NCI-H460 (cell line): ENCODE measurements at places on chromosomes 11 and 22.

DNA sequence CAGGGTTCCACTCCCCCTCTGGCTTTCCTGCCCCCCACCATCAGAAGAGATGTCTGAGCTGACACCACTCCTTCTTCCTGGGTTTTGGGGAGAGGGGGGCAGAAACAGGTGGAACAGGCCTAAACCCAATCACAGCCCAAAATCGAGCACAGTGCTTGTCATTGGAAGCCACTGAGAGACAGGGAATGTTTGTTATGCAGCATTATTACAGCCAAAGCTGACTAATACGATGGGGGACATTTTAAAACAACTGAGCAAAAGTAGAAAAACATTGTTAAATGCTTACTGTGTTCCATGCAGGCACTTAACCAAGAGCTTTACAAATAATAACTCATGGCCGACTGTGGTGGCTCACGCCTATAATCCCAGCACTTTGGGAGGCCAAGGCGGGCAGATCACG lies 32.5 kb upstream of the RTL6 start:
- no peak for DNase-seq

DNA sequence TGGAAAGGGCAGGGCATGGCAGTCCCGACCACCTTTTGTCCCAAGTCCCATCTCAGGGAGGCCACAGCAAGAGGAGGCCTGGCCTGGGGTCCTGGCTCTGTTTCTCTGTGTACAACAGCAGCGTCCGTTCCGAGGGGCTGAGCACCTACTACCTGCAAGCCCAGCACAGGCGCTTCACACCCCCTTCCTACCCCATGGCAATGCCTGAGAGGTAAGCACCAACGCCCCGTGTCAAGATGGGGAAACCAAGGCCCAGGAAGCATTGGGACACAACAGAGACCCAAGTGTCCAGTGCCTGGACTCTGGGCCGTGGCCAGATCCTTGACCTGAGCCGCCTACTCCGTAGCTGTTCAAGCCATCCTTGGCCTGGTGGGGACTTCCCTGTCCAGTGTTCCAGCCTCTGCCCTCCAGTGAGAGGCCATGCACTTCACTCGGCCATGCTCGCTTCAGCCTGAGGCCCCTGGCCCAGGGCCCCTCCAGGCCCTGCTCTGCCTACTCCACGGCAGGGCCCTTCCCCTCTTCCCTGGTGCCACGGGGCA lies 14.3 kb upstream of the TCF20 start:
- DNase-seq: no peak

DNA sequence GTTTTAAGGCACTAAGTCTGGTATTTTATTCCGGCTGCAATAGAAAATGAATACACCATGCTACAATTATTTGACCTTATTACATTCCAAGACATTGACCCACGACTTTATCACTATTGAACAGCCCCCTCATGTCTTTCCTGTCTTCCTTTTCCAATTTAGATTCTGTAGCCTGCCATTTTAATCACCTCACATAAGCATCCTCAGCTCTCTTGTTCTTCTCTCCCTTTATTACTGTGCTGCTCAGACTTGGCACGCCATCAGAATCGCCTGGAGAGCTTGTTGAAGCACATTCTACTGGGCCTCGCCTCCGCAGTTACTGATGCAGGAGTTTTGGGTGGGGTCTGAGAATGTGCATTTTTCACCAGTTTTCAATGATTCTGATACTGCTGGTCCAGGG lies 38.7 kb upstream of the SWAP70 start:
- DNase-seq: no peak

DNA sequence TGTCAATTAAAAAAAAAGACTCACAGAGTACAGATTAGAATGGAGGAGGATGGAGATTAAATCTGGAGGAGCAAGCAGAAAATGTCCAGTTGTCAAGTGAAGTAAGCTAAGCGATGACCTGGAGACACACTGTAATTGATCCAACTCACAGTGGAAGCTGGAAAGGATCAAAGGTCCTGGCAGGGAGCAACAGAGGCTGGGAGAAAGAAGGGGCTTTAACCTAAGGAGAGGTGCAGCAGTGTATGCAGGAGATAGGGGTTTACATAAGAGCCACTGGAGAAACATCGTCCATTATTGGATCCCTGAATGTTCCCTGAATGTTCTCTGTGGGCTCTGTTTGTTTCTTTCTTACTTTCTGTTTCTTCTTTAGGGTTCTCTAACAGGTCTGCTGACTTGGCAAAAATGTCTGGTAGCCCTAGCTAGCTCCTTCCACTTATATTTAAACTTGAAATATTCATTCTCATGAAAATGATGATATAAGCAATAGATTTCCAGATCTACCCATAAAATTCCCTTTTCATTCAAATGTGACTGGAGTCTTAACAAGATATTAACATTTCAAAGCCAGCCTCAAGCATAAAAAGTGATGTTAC lies 30.1 kb upstream of the CAT start:
- DNase-seq: no peak

DNA sequence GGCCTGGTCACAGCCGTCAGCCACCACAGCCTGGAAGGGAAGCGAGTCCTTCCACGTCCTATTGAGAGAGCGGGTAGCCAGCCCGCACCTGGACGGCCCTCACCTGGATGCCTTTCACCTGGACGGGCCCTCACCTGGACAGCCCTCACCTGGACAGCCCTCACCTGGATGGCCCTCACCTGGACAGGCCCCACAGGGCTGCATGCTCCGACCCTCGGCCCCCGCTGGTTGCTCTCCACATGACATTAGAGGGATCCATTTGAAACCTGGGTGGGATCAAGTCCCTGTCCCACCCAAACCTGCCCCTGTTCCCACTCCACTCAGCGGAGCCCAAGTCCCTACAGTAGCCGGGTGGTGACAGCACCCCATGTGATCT lies 3.7 kb downstream of the C1QTNF6 start:
- DNase-seq: no peak

- no peak for DNase-seq
These were observed 475 bp upstream of the AIP start for GRCh38 chr11:67482275-67482826.

DNA sequence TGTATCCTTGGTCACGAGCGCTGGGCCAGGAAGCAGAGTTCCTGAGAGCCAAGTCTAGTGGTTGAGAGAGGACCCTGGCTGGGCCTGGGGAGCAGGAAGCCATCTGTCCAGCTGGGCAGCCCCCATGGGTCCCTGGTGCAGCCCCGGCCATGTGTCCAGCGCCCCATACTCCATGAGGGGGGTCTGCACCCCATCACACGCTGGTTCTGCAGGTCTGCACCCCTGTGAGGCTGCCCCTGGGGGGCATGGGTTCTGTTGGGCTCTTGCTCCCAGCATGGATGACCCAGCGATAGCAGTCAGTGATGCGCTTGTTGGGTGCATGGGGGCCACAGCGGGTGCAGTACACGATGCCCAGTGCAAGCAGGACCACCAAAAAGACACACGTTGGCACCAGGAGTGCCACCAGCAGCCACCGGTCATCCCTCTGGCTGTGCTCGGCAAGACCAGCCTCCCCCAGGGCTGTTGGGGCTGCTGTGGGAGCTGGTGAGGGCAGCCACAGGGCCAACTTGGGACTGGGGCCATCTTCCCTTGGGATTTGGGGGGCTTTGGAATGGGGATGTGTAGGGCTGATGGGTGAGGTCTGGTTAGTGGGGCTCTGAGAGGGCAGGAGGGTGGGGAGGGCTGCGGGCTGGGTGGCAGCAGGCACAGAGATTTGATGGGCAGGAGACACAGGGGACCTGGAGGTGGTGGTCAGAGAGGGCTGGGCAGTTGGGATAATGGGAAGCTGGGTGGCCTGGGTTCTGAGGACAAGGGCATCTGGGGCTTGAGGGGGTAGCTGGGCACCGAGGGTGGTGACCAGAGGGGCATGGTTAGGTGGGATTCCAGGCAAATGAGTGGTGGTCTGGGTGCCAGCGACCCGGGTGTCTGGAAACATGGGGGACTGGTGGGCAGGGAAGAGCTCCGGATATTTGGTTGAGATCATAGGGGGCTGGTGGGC lies 2.0 kb downstream of the CD248 start:
- no peak for DNase-seq

GRCh38 chr22:39017596-39018365 lies 3.1 kb upstream of the APOBEC3D start:
- DNase-seq: no peak

- DNase-seq: no peak
These were observed 20.6 kb upstream of the TLCD5 start for GRCh38 chr11:120304526-120304925.

DNA sequence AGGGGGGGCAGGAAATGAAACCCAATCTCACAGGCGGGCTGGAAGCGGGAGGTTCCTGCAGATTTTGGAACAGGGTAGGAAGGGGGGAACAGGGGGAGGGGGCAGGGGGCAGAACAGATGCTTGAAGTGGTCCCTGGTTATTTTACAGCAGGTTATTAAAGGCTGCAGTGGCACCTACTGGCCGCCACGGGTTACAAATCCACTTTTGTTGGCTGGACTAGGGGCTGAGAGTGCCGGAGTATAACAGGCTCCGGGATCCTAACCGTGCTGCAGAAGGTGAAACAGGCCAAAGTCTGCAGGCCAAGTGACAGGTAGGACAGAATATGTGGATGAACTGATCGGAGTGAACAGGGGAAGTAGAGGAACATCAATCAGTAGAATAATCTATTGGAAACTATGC lies 2.5 kb downstream of the ROBO3 start:
- peak; percentile 11 for DNase-seq

DNA sequence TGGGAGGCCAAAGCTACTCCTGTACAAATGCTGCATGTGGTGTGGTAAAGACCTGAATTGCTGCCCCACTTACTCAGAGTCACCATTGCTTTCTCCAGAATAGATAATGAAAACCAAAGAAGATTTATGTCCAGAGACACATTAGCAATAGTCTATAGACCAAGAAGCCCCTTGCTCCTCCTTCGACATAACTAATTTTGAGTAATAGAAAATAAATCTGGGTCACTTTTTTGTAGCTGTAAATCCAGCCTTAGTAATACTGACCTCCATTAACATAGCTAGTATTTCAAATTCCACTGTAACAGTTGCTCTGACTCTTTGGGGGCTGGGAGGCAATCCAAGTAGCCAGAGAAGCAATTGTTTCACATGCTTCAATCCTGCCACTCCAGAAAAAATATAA lies 145.9 kb downstream of the MAML2 start:
- DNase-seq: no peak

DNA sequence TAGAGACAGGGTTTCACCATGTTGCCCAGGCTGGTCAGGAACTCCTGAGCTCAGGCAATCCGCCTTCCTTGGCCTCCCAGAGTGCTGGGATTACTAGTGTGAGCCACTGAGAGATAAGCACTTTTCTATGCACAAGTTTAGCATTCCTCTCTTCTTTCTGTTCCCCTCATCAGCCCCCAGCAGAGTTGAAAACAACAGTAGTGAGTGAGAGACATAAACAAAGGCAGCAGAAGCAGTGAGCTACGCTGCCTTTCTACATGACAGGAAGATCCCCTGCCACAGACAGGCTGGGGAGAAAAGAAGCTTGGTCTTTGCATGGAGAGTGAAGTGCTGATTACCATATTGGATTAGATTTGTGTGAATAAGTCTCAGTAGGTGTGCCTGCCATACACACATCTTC lies 392.0 kb upstream of the KIRREL3 start:
- no peak for DNase-seq

GRCh38 chr11:33741806-33742205 lies 5.6 kb upstream of the CD59 start:
- no peak for DNase-seq

GRCh38 chr11:10796191-10796590 lies 12.5 kb downstream of the EIF4G2 start:
- no peak for DNase-seq

DNA sequence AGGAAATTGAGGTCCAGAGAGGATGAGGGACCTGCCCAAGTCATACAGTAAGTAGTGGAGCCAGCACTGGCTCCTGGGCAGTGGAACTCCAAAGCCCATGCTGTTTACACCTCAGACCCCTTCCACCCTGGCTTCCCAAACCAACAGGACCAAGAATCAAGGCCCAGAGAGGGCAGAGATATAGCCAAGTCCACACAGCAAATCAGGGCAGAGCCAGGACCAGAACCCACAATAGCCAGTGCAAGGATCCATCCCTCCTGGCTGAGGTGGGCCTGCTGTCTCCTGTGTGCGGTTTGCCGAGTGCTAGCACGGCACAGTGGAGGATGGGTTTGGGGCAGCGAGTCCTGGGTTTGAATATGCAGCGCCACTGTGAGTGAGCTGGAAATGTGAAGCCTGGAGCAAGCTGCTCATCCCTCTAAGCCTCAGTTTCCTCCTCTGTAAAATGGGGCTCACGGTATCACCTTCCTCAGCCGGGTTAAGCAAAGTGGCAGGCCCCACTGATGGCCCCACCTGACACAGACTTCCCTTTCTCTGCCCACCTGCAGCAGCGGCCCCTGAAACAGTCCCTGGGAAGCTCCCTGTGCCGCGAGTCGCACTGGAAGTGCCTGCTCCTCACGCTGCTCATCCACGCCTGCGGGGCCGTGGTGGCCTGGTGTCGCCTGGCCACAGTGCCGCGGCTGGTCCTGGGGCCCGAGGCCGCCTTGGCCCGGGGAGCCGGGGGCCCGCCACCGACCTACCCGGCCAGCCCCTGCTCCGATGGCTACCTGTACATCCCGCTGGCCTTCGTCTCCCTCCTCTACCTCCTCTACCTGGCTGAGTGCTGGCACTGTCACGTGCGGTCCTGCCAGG lies 2.3 kb downstream of the TMEM151A start:
- no peak for DNase-seq

- DNase-seq: no peak
These were observed 92.7 kb downstream of the SBF2 start for GRCh38 chr11:10201343-10201742.

GRCh38 chr11:126686938-126687337 lies 313.6 kb downstream of the KIRREL3 start:
- DNase-seq: no peak

DNA sequence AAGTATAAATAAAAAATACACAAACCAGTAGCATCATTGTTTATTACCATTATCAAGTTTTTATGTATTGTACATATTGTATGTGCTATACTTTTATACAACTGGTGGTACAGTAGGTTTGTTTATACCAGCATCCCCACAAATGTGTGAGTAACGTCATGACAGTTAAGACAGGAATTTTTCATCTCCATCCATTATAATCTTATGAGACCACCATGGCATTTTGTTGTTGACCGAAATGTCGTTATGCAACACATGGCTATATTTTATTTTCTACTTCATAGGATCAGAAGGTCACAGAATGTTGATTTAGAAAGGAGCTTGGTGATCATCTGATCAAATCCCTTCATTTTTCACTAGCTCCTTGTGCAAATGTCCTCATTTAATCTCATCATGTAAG lies 170.9 kb upstream of the NCAM1 start:
- DNase-seq: peak; percentile 20

DNA sequence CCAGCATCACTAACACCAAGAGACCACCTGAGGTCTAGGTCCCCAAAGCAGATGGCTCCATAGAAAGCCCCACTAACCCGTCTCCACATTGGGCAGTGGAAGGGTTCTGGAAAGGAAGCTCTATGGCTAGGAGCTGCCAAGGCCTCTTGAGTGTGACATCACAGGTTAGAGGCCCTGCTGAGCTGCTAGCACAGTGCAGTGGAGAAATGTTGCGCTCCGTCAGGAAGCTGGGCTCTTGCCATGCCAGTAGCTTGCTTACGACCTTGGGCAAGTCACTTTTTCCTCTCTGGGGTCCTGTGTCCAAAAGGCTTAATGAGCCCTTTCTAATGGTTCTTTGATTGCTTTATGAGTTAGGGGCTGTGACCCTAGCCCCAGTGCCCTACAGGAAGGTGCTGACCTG lies 10.6 kb downstream of the PIK3IP1 start:
- DNase-seq: no peak

- no peak for DNase-seq
These were observed 15.0 kb downstream of the ATG16L2 start for GRCh38 chr11:72829178-72829577.
